Skin of body (tissue), 3 donors: ENCODE measurements at places on chromosomes 1 and 21. TPM values are rescaled to one million over a fixed set of nuclear protein-coding genes. Genes with fewer than 3 reads are reported as not detected.

DNA sequence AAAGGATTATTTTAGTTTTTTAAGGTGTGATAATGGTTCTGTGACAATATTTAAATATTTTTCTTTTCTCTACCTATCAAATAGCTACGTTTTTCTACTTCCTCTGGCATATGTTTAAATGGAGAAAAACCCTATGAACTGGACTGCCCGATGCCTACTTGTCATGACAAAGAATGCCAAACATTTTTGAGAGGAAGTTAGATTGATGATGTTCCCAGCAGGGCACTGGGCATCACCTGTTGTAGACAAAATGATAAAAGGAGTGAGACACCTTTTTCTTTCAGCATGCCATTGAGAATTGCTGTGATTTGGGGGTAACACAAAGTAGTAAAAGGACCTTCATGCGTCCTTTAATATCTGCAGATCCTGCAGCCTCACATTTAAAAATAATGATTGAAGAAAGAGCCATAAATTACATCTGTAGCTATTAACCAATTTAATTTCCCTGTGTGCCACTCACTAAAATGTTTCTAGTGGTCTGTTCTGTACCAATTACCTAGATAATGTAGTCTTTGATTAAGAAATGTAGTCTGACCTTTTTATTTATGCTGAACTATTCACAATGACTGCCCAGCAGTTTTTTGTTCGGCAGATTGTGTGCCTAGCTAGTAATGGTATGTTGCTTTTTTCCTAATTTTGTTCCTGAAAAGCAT is 47.6 kb downstream of the RPL5 start:
- no peak for DNase-seq

DNA sequence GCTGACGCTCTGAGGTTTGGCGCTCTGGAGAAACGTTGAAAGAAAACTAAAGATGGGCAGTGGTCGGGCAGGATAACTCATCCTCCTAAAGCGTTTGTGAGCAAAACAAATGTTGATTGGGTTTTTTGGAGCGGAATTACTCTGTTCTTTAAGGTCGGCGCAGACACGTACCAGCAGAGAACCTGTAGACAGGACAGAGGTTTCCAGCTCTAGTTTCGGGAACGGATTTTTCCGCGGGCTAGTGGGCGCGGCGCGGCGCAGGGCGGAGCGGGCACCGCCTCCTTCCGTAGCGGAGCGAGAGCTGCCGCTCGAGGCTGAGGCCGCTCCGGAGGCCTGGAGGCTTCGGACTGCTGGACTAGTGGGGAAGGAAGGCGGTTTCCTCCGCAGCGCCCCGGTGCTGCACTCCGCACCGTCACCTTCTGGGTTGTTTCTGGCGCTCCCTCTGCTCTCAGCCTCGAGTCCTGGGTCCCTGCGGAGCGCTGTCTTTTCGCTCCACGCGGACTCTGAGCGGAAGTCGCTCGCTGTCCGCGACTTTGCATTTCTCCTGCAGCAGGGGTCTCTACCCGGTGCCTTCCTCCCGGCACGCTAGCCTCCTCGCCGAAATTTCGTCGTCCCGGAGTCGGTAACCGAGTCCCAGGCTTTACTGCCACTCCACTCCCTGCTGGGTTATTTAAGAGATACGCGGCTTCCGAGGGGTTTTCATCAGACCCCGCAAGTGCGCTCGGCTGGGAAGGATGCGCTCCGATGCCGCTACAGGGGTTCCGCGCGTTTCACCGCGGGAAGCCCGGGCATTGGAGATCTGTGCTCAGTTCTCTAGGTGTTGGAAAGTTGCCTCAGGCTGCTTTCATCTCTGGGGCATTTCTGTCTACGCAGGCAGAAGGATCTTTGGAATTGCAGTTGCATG is 7.0 kb downstream of the FOXD2 start:
- DNase-seq, result no peak

- DNase-seq, result no peak
Observed at GRCh38 chr1:234697015-234697414, 87.0 kb upstream of the IRF2BP2 start.

DNA sequence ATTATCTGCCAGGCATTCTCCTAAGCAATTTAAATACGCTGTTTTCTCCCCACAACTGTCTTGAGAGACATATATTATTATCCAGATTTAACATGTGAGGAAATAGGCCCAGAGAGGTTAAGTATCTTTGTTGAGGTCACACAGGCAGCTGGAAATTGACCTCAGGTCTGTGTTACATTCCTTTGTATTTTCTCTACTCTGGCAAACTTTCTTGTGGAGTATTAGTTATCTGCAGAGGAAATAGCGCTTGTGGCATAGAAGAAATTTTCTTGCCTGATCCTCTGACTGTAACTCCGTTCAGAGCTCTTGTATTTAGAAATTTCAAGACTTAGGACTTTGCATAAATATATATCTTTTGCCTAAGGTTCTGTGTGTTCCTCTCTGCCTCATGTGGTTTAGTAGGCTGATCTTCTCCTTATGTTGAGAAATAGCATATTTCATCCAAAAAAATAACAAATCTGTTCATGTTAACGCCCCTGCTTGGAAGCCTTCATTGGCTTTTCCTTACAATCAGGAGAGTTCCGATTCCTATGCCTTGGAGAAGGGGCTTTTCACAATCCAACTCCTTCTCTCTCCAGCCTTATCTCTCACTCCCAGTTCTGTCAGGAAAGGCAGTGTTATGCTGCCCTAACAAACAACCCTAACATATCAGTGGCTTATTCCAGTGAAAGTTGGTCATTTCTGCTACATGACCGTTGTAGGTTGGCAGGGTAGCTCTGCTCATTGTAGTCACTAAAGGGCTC is 2.5 kb upstream of the JUN start:
- DNase-seq, result peak; percentile 77

GRCh38 chr21:42672699-42673458 is 19.5 kb downstream of the PDE9A start:
- DNase-seq, result no peak

- DNase-seq, result no peak
Observed at GRCh38 chr1:157302724-157303123, 164.5 kb upstream of the ETV3 start.

PRRC2C gene
- total RNA-seq, result 64.6 TPM

OR2L5 gene
- total RNA-seq, result not detected

HES2 gene
- total RNA-seq, result 5.9 TPM

PRMT2 gene
- total RNA-seq, result 63.8 TPM

OR2L13 gene
- not detected for total RNA-seq

IL20 gene
- total RNA-seq, result 0.59 TPM

FAM72B gene
- 2.6 TPM for total RNA-seq
